Midbrain (tissue), 1 donor: ENCODE measurements at places on chromosomes 3 and 15.

- DNase-seq, result no peak
Observed at GRCh38 chr3:17023006-17023664, 138.4 kb downstream of the PLCL2 start.

DNA sequence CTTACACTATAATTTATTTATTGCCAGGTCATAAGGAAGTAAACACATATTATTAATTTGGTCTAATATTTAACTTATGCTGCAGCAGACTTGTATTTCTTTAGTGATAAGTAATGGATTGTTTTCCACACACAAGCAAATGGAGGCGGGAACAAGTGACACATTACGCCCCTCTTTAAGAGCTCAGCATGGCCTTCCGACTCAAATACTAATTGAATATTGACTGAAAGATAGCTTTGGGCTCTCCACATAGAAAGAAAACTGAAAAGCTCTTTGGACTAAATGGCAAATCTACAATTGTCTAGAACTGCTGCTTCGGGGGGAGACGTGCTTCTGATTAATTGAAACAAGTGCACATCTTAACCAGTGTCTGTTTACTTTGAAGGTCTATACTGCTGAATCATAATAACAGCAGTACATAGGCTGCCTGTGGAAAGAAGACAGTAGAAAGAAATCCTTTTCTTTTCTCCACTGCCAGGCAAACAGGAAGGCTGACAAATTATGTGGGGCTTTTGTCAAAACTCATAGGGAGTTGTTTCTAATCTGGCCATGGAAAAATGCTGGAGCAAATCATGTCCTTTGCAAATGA, 15.9 kb downstream of the CADPS start:
- DNase-seq, result no peak

- no peak for DNase-seq
Observed at GRCh38 chr15:76282465-76282864, 28.8 kb downstream of the ETFA start.

GRCh38 chr15:68599560-68600071, 20.8 kb downstream of the CORO2B start:
- no peak for DNase-seq

- no peak for DNase-seq
Observed at GRCh38 chr3:31232055-31233025, 300.4 kb upstream of the STT3B start.

DNA sequence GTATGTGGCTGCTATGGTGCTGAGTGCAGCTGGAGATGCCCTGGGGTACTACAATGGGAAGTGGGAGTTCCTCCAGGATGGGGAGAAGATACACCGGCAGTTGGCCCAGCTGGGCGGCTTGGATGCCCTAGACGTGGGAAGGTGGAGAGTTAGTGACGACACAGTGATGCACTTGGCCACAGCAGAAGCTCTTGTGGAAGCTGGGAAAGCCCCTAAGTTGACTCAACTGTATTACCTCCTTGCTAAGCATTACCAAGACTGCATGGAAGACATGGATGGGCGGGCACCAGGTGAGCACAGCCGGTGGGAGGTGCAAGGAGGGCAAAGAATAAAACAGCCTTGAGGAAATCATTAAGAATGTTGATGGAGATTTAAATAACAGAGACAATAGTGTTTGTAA, 2.9 kb downstream of the ADPRH start:
- DNase-seq, result no peak

GRCh38 chr15:73617301-73617831, 15.8 kb downstream of the NPTN start:
- no peak for DNase-seq

GRCh38 chr15:29057856-29058255, 172.1 kb downstream of the APBA2 start:
- no peak for DNase-seq

- DNase-seq, result no peak
Observed at GRCh38 chr3:136186344-136186743, 9.8 kb downstream of the MSL2 start.

DNA sequence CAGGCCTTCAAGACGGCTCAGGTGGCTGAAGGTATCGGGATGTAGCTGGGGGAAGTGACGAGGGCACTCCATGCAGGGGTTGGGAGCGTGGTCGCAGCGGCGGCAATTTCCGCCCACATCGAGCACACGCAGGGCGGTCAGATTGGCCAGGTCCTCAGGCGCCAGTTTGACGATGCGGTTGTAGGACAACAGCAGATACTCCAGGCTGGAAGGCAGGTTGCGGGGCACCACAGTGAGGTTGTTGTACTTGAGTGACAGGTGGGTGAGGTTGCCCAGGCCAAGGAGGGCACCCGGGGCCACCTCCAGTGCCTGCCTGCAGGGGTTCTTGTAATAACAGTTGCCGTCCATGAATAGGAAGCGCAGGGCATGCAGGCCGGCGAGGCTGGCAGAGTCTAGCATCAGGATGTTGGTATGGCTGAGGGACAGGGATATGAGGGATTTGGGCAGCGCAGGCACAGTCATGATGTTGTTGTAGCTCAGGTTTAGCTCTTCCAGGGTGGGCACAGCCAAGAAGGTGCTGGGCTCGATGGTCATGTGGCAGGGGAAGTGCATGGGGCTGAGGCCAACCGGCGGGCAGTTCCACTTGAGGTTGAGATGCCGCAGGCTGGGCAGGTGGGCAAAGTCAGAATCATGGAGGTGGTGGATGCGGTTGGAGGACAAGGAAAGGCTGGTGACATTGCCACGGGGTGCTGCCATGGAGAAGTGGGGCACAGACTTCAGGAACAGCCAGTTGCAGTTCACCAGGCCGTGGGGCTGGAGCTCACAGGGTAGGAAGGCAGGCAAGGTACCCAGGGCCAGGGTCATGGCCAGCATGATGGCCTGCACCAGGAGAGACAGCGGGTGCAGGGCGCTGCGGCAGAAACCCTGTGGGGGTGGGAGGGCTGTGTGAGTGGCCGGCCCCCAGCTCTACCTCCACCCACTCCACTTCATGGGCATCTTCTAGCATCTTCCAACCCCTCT, 1.7 kb downstream of the TLR9 start:
- no peak for DNase-seq

GRCh38 chr3:186588632-186589031, 18.1 kb downstream of the DNAJB11 start:
- no peak for DNase-seq
